Effector memory CD4-positive, alpha-beta T cell (primary cell): ENCODE measurements at places on chromosomes 11 and 22.

DNA sequence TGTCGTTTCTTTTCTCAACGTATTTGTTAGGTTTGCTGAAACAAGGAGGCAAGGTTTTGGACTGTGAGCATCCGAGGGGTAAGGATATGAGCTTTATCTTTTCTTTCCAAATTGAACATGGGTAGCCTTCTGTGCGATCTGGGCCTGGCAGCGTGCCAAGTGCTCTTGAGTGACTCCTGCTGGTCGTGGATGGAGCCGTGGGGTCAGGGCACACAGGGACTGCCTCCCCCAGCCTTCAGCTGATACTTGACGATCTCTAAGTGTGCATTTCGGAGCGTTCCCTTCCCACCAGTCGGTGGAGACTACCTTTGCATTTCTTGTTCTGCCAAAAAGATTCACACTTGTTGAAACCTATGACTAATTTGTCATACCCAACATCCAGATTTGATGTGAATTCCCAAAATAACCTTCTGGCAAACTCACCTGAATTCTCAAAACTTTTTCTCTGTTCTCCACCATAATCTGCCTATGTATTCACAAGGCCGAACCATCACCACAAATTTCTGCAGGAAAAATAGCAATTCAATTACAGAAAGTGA, 40.1 kb upstream of the CLMP start:
- DNase-seq, result no peak

- no peak for DNase-seq
These were observed 14.5 kb upstream of the ARHGAP42 start for GRCh38 chr11:100672498-100673033.

DNA sequence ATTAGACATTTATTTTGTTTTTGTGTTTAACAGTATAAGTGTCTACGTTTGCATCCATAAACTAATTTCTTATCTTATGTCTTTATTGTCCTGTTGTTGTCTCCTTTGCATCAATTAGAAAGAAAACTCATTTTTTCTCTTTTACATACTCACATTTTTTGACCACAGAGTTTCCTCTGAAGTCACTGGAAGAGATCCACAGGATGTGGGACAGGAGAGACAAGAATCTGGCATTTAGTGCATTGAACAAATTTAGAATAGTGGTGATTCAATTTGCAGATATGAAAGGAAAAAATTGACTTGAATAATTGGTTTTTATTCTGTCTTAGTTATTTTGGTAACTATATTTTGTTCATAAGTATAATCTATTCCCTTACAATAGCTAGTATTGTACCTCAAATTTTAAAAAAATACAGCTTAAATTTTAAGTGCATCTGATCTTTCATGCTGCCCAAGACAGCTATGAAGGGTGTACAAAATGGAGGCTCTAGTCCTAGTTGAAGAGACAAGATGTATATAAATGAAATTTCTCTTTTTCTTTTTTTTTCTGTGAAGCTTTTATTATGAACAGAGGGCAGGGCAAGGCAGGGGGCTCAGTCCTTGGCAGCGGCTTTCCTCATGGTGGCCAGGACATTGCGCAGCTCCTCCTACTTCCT, 24.4 kb downstream of the HORMAD2 start:
- no peak for DNase-seq

DNA sequence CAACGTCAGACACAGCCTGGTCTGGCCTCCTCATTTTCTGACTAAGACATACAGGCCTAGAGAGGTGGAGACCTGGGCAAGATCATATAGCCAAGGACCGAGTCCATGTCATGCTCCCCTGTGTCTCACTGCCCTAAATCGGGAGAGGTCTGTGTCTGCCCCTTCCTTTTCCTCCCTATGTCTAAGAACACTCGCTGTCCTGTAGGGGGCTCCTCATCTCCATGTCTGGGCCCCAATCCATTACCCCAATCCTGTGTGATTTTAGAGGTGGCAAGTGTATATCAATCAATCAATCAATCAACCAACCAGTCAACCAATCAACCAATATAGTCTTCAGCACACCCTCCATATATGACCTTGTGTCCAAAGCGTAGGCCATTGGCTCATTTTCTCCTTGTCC, 125.7 kb downstream of the KIRREL3 start:
- DNase-seq, result no peak

DNA sequence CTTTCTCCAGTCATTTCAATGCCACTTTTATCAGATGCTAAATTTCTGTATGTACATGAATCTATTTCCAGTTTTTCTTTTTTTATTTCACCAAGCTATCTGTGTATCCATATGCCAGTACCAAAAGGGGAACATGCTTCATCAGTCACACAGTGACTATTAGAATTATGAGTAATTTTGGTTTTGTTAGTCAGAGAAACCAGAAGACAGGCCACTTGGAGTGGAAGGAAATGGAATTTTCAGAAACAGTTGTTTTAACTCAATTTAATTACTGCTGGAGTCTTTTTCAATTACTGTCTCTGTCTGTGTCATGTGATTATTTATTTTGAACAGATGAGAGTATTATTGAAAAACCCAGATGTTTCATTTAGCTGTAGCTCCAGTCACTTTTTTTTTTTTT, 84.6 kb upstream of the ANO3 start:
- no peak for DNase-seq

- DNase-seq, result no peak
These were observed 10.8 kb downstream of the SUN2 start for GRCh38 chr22:38744981-38745380.

DNA sequence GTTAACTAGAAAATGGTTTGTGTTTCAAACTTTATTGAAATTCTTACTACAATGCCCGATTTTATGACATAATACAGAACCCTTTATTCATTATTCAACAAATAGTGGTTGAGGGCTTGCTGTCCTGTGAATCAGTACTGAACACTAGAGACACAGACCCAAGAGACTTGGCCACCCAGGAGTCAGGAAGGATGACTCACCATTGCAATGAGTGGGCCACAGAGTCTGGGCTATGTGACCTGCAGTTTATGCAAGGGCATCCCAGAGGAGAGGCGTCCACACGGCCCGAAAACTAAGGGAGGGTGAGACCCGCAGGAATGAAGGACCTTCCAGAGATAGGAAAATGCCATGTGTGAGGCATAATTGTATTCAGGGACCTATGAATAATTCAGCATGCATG, 143.8 kb upstream of the DDI1 start:
- DNase-seq, result no peak

GRCh38 chr11:22879630-22880029, 19.4 kb upstream of the CCDC179 start:
- DNase-seq, result no peak
